ENCODE measurements at places on chromosomes 4 and X.

GRCh38 chrX:39975101-39975925 lies 122.4 kb downstream of the BCOR start:
- DNase-seq: no peak

DNA sequence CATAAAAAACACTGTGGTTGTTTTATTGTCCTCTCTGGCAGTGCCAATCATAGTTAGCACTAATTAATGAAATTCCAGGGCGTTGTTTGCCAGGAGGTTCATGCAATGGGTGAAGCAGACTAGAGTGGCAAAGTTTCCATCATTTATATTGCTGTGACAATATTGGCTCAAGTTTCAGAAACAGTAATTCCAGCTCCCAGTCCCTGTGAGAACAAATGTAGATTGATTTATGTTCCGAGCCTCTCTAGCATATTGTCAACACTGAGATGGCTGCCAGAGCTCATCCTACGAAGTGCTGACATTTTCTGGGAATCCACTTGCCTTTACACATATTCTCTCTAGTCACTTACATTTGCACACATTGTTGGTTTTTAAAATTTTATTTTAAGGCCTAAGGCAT lies 440.0 kb upstream of the IGFBP7 start:
- no peak for DNase-seq

GRCh38 chr4:55475394-55476243 lies 71.1 kb downstream of the CLOCK start:
- DNase-seq: no peak

GRCh38 chrX:10743476-10743875 lies 123.1 kb upstream of the MID1 start:
- DNase-seq: no peak

- DNase-seq: no peak
Observed at GRCh38 chr4:52822583-52822971, 39.5 kb upstream of the RASL11B start.

Measured in activated naive CD4-positive, alpha-beta T cell treated with Interleukin-2 at 50 U/mL for 16 hours (primary cell).